Activated CD4-positive, alpha-beta T cell treated with anti-CD3 and anti-CD28 coated beads, Interleukin-2, amount 10 ng/mL, durations not matched to agents 24 days and 14 days (primary cell): ENCODE measurements at places on chromosomes 16 and 17. TPM values are rescaled to one million over a fixed set of nuclear protein-coding genes. Genes with fewer than 3 reads are reported as not detected.

DNA sequence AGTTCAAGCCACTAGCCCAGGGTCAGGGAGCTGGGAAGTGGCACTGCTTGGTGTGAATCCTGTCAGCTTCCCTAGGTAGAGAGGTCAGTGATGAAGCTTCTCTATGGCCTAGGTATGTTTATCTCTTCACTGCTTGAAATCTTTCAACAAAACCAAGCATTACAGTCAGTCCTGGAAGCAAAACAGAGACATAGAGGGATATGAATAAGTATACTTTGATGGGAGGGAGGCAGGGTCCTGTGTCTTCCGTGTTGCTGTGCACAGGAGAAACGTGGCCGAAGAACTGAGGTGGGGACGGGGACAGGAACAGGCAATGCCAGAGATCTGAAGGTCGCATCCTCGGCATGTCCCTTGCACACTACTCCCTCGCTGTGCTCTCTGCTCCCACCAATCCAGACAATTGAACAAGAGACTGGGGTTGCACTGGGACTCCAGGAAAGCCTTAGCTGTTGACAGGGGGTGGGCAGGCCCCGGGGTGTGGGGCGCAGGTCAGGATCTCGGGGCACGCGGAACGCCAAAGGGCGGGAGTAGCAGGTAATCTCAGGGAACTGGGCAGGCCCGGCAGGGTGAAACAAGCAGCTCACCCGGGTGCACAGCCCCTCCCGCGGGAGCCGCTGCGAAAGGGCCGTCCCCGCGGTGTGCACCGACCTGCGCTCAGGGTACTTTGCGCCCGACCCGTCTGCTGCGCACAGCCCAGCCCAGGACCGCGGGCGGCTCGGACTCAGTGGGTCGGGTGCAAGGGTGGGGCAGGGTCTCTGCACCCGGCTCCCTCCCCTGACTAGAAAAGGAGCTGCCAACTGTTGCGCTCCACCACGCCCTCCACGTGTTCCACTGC is at the start of gene MT1H:
MT1H (plus strand) TSS at position 810 of the 835 bp plus-strand sequence. CDS start 71 bp downstream, outside the sequence.
- peak; percentile 72 for DNase-seq

- DNase-seq, result no peak
Observed at GRCh38 chr17:4548721-4549531, 6.3 kb downstream of the MYBBP1A start.

DNA sequence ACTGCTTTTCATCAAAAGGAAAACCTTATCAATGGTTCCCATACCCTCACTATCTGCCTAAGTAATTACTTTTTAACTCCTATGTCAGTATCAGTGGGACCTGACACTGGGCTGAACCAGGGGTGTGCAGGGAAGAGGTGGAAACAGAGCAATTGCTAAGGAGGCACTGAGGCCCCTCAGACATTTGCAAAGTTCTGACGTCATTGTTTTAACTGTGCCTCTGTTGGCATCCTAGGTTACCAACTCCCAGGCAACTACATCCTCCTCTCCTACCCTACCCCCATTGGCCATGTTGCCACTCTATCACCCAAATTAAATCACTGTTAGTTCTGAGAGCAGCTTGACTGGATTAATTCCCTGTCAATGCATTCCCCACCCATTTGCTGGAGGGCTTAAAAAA is 8.0 kb upstream of the WWOX start:
- no peak for DNase-seq

Gene MNT
- total RNA-seq, result 29.1 and 32.8 TPM in 2 replicates
